ENCODE measurements at places on chromosomes 11 and 22. TPM values are rescaled to one million over a fixed set of nuclear protein-coding genes. Genes with fewer than 3 reads are reported as not detected.

The RAPSN gene
- 3.6 TPM for total RNA-seq

The FGF4 gene
- total RNA-seq = not detected

The UPK3A gene
- not detected for total RNA-seq

The OR8H2 gene
- not detected for total RNA-seq

The MTMR3 gene
- total RNA-seq = 26.1 TPM

The ARHGAP20 gene
- total RNA-seq = 0.49 TPM

The P2RX3 gene
- 0.79 TPM for total RNA-seq

The OR5P2 gene
- not detected for total RNA-seq

The SCGB1D2 gene
- total RNA-seq = 1.5 TPM

The HNRNPUL2 gene
- 32.5 TPM for total RNA-seq

The PLAAT5 gene
- 7.2 TPM for total RNA-seq

The XNDC1N gene
- 4.4 TPM for total RNA-seq

The SPINDOC gene
- 7.0 TPM for total RNA-seq

The ABTB2 gene
- 17.6 TPM for total RNA-seq

The HTATIP2 gene
- 15.3 TPM for total RNA-seq

The PRDM10 gene
- 4.7 TPM for total RNA-seq

The OR8D1 gene
- not detected for total RNA-seq

The HDHD5 gene
- 49.3 TPM for total RNA-seq

The TAF1D gene
- total RNA-seq = 33.5 TPM

The MMP8 gene
- not detected for total RNA-seq

The MUC2 gene
- not detected for total RNA-seq

The RIMBP3B gene
- 0.07 TPM for total RNA-seq

The HARBI1 gene
- total RNA-seq = 3.4 TPM

The MGAT3 gene
- total RNA-seq = 14.0 TPM

The CCDC89 gene
- 0.59 TPM for total RNA-seq

The MRGPRE gene
- 0.38 TPM for total RNA-seq

The TMEM218 gene
- total RNA-seq = 6.6 TPM

The NAALAD2 gene
- 0.38 TPM for total RNA-seq

The OR9I1 gene
- total RNA-seq = not detected

The OOSP1 gene
- total RNA-seq = not detected

The MS4A7 gene
- total RNA-seq = 4.3 TPM

The SGSM1 gene
- 8.0 TPM for total RNA-seq

The IRAG1 gene
- 5.4 TPM for total RNA-seq

The C11orf91 gene
- total RNA-seq = not detected

The SPDYC gene
- total RNA-seq = not detected

The OR4A16 gene
- total RNA-seq = not detected

The KCNQ1OT1 gene
- 0.46 TPM for total RNA-seq

The OR5A1 gene
- total RNA-seq = not detected

The LARGE1 gene
- total RNA-seq = 140 TPM

The MMP11 gene
- total RNA-seq = 5.9 TPM

The KRTAP5-8 gene
- not detected for total RNA-seq

The LMO1 gene
- total RNA-seq = 0.96 TPM

The CD248 gene
- total RNA-seq = 11.8 TPM

The RGL4 gene
- 0.23 TPM for total RNA-seq

All from heart right ventricle (tissue), 16 donors.